Fibroblast of gingiva (primary cell): ENCODE measurements at places on chromosomes 6 and 20.

DNA sequence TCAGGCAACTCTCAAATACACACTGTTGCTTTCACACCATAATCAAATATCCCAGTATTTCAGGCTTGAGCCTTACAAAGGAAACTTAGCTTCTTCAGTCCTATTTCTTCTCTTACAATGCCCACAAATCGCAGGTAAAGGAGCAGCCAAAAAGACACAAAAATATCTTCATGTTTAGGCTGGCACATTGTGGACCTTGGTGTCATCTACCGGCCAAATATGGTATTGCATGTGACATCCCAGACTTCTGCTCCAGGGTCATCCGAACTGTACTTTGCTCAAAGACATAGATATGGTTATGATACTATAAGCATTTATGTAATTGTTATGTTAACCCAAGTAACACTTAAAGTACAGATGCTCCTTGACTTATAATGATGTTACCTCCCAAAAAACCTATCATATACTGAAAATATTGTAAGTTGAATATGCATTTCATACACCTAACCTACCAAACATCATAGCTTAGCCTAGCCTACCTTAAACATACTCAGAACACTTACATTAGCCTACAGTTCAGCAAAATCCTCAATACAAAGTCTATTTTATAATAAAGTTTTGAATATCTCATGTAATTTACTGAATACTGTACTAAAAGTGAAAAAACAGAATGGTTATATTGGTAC is 4.6 kb downstream of the OR2H2 start:
- peak; percentile 39 for DNase-seq

DNA sequence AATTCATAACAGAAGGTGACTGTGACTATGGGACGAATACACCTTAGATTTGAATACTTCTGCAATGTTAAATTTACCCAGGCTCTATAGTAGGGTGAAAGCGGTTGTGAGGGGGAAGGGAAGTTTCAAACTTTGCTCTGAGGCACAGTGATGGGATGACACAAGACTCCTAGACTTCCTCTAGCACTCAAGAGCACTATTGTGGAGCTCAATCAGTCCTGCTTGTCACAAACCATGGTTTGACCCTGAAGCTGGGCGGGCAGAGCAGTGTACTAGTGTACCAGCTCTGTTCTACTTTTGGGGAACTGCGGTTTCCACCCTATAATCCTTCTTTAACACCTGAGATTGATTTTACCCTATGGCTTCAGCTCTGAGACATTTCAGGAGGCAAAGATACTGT is 17.1 kb downstream of the TRIM27 start:
- DNase-seq, result no peak

GRCh38 chr6:28208111-28208659 is 16.9 kb upstream of the ZSCAN9 start:
- DNase-seq, result no peak

DNA sequence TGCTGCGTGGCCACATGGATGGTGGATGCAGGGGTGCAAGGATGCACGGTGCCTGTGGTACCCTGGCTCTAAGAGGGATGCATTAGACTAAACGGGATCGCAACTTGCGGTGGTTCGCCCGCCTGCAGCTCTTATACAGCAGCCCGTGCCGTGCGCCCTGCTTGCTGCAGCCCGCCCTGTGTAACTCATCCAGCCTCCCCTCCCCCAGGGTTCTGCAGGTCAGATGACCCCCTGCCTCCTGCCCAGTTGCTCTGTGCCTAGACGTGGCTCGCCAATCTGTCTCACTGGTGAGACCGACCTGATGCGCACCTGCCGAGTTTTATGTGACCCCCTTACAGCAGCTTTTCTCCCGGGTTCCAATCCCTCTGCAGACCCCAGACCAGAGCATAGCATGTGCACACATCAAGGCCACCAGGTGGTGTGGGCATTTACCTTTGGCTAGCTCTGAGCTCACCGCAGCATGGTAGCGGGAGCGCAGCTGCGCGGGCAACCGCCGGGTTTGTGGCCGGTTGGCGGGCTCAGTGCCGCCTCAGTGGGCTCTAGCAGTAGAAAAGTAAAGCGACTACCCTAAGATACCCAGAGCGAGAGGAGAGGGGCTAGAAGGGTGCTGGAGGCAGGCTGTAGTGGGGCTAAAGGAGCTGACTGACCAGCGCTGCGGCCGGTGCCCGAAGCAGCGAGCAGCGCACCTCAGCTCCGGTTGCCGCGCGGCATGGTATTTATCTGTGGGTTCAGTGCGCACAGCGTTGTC is 693 bp upstream of the GNAS-AS1 start:
- no peak for DNase-seq

GRCh38 chr20:36269507-36269906 is 33.2 kb downstream of the AAR2 start:
- DNase-seq, result no peak

DNA sequence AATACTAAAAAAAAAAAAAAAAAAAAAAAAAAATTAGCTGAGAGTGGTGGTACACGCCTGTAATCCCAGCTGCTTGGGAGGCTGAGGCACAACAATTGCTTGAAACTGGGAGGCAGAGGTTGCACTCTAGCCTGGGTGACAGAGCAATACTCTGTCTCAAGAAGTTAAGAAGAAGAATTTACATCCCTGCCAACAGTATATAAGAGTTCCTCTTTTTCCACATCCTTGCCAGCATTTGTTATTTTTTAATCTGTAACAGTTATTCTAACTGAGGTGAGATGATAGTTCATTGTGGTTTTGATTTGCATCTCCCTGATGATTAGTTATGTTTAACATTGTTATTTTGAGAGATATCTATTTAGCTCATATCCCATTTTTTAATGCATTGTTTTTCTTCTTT is 20.3 kb upstream of the DYNLRB1 start:
- DNase-seq, result no peak

DNA sequence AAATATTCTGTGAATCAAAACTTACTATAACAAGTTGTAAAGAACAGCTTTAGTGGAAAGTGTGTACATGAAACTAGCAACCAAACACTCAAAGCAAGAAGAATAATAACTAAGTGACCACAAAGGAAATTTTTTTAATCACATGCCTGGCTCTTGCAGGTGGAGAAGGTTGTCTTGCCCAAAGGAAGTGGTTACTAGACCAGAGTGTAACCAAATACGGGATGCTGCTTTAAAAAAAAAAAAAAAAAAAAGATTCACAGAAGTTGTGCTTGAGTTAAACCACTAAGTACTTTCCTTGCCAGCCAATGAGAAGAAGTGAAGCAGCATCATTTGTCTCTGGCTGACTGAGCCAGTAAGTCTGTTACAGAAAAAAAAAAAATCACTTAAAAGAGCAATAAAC is 19.1 kb upstream of the HLA-DQB1 start:
- peak; percentile 10 for DNase-seq

GRCh38 chr6:116761779-116762178 is 3.7 kb downstream of the FAM162B start:
- DNase-seq, result no peak

- DNase-seq, result no peak
These were observed 12.4 kb upstream of the HLA-G start for GRCh38 chr6:29815118-29815750.

DNA sequence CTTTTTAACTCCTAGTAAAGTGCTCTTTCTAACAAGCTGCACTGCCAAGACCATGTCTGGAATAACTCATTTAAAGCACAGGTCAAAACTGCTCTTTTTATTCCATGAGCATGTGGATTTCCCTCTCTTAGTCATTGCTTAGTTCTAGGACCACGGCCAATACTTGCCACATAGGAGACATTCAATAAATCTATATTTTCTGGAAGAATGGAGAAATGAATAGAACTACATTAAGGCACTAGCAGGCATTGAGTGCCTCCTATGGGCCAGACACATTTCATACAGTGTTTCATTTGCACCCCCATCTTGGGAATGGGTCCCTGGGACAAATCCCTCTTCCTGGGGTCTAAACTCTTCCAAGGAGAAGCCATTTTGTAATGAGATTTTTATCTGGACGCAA is 552.8 kb upstream of the CITED2 start:
- DNase-seq, result peak; percentile 73

GRCh38 chr20:49964964-49965780 is 17.6 kb upstream of the SNAI1 start:
- DNase-seq, result no peak

DNA sequence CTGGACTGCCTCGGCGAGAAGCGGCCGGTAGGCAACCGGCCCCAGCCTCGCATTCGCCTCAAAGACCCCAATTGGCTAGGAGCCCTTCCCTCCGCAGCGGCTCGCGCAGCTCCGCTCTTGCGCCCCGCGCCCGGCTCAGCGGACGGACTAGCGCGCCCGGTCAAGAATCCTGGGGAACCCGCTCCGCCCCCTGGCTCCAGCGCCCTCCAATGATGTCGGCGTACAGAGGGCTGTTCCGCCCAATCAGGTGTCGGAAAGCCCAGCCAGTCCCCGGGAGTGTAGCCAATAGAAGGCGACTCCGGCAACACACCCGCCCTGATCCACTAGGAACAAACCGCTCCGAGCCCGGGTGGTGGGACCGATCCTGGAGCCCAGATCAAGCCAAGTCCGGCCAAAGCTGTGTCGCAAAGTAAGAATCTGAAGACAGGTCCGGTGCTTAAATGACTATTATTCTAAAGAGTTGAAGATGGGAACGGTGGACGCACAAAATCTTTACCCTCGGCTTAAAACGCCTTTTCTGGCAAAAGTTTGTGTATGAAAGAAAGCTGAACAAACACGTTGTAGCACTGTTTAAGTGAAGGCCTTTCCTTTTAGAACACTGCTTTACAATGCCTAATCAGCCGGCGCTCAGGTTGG is 132.2 kb downstream of the OGFRL1 start:
- peak; percentile 97 for DNase-seq

DNA sequence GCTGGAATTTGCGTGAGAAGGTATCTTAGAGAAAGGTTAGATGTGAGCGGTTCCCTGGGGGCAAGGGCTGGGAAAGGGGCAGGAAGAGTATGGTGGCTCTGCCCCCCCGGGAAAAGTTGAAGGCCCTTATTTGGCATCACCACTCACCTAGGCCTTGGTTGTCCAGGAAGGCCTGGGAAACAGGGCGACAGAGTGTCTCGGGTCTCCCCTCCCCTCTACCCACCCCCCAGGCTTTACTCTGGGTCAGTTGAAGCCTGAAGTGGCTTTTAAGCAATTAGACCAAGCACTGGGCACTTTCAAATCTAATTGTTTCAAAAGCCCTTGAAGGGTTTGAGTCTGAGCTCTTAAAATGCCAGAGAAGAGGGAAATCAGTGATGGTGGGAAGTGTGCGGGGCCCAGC is 30.2 kb upstream of the FOXP4 start:
- DNase-seq, result no peak

DNA sequence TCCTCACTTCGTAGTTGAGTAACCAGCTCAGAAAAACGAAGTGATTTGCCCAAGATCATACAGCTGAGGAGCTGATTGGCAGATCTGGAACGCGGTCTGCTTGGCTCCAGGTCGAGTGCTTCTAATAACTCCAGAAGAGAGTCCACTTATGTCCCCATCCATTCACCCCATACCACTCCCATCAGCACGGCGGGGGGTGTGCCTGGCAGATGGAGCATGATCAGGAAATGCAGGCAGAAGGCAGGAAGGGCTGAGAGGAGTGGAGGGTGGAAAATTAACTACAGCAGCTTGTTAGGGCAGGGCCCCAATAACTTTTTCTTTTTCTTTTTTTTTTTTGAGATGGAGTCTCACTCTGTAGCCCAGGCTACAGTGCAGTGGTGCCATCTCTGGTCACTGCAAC is 15.0 kb downstream of the FITM2 start:
- DNase-seq, result no peak

DNA sequence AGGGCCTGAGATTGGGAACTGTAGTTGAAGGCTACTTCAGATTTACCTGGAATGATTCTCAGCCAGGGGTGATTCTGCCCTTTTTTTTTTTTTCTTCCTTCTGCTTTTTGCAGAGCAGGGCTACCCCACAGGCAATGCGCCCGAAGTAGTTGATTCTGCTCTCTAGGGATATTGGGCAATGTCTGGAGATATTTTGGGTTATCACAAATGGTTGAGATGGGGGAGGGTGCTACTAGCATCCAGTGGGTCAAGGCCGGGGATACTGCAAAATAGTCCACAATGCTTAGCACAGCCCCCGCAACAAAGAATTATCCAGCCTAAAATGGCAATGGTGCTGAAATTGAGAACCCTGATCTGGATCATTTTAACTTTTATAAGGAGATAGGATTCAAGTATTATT is 71.2 kb upstream of the ZMYND8 start:
- DNase-seq, result no peak

- no peak for DNase-seq
These were observed 19.5 kb downstream of the ACOT13 start for GRCh38 chr6:24686408-24686807.

DNA sequence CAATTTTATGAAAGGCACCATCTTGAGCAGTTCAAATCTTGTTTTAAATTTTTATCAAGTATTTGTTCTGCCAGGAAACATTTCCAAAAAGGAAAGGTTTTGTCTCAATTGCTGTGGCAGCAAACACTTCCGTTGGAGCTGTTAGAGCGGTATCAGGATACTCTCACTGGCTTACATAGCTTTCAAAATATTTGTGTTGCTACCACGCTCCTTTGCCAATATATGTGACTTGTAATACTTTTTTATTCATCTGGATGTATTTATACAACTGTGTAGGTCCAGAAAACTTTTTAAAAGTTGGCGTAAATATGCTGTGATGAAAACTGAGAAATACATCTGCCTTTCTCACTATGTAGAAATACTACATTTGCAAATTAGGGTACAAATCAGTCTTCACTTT is 37.8 kb upstream of the NHSL1 start:
- DNase-seq, result peak; percentile 91

DNA sequence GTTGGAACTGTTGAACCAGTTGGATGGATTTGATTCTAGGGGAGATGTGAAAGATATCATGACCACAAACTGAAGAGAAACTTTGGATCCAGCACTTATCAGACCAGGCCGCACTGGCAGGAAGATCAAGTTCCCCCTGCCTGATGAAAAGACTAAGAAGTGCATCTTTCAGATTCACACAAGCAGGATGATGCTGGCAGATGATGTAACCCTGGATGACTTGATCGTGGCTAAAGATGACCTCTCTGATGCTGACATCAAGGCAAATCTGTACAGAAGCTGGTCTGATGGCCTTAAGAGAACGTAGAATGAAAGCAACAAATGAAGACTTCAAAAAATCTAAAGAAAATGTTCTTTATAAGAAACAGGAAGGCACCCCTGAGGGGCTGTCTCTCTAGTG is 72.8 kb upstream of the CDYL start:
- no peak for DNase-seq

GRCh38 chr6:119683031-119683430 is 333.5 kb upstream of the MAN1A1 start:
- no peak for DNase-seq

- DNase-seq, result peak; percentile 72
These were observed 3.4 kb downstream of the APMAP start for GRCh38 chr20:24989162-24989561.

DNA sequence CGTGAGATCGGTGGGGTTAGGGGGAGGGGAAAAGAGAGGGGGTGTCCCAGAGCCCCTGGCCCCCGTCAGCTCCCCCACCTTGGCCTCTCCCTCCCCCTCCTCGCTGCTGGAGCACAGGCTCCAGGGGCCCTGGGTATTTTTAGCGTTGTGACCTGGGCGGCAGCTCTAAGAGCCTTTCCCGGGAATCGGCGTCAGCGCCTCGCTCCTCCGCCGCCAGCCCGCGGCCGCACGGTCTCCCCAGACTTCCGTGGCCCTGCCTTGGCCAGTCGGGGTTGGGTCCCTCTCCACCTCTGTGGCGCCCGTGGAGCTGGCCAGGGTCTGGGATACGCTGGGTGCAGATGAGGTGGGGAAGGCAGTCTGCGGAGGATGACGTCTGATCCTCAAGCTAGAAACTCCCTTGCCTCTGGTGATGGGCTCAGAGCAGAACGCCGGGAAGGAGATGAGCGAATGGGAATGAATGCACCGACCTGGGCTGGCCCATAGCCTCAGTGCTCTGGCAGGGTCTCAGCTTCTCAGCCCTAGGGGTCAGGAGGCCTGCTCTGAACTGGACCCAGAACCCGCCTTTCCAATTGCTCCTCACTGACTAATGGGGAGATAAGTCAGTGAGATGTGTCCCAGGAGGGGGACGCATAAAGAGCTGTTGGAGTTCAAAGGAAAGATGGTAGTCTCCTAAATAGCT is 883 bp upstream of the DBNDD2 start:
- peak; percentile 25 for DNase-seq
